Left ventricle myocardium superior (tissue), 1 donor: ENCODE measurements at places on chromosomes 11 and 22.

GRCh38 chr22:38923463-38924346 is 33.7 kb upstream of the APOBEC3A start:
- peak; percentile 77 for DNase-seq

DNA sequence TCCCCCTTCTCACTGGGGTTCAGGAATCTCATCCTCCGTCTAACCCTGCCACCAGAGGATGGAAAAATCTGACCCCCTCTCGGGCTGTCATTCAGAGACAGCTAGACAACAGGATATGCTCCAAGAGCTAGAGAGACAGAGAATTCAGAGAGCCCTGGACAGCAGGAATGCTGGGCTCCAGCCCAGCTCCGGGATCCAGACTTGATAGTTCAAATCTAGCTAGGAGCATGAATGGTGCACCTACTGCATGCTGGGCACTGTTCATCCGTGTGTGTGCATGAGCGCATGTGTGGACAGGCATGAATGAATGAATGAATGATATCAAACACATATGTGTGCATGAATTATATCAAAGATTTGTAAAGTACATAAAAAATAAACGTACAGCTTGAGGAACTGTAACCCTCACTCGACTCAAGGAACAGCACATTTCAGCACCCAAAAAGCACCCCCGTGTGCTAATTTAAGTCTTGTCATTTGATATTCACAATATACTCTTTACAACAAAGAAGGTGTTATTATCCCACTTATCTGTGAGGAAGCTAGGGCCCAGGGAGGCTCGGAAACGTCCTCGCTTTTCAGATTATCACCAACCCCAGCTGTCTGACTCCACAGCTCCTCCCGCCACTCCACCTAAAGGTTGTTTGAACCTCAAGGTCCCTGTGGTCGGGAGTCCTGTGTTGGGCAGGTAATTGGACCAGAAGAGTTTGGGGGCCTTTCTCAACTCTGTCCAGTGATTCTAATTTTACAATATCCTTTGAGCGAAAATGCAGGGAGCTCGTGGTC is 640 bp upstream of the VSIG10L2 start:
- no peak for DNase-seq

DNA sequence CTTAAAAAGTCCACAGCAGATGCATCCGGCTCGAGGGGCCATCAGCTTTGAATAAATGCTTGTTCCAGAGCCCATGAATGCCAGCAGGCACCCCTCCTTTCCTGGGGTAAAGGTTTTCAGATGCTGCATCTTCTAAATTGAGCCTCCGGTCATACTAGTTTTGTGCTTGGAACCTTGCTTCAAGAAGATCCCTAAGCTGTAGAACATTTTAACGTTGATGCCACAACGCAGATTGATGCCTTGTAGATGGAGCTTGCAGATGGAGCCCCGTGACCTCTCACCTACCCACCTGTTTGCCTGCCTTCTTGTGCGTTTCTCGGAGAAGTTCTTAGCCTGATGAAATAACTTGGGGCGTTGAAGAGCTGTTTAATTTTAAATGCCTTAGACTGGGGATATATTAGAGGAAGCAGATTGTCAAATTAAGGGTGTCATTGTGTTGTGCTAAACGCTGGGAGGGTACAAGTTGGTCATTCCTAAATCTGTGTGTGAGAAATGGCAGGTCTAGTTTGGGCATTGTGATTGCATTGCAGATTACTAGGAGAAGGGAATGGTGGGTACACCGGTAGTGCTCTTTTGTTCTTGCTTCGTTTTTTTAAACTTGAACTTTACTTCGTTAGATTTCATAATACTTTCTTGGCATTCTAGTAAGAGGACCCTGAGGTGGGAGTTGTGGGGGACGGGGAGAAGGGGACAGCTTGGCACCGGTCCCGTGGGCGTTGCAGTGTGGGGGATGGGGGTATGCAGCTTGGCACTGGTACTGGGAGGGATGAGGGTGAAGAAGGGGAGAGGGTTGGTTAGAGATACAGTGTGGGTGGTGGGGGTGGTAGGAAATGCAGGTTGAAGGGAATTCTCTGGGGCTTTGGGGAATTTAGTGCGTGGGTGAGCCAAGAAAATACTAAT is 1.9 kb downstream of the NEAT1 start:
- peak; percentile 68 for DNase-seq

DNA sequence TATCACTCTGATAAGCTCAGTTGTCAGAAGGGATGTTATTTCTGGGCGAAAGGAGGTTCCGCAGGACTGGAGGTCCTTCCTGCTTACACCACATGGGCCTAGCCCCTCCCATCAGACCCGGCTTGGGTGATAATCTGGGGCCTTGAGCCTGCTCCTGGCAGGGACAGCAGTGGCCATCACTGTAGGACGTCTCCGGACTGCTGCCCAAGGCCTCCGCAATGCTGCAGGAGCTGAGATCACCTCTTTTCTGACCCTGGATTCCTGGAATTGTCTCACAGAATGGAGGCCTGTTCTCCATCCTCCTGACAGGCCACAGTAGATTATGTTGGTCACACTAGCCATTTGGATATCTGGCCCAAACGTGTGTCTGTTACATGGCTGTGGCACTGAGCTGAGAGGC is 9.2 kb upstream of the BIK start:
- DNase-seq = peak; percentile 49

GRCh38 chr22:46286006-46286405 is 10.7 kb upstream of the GTSE1 start:
- no peak for DNase-seq

- no peak for DNase-seq
Observed at GRCh38 chr11:66077927-66078326, 7.9 kb downstream of the PACS1 start.

GRCh38 chr11:116774661-116775060 is 1.9 kb upstream of the BUD13 start:
- DNase-seq = no peak

DNA sequence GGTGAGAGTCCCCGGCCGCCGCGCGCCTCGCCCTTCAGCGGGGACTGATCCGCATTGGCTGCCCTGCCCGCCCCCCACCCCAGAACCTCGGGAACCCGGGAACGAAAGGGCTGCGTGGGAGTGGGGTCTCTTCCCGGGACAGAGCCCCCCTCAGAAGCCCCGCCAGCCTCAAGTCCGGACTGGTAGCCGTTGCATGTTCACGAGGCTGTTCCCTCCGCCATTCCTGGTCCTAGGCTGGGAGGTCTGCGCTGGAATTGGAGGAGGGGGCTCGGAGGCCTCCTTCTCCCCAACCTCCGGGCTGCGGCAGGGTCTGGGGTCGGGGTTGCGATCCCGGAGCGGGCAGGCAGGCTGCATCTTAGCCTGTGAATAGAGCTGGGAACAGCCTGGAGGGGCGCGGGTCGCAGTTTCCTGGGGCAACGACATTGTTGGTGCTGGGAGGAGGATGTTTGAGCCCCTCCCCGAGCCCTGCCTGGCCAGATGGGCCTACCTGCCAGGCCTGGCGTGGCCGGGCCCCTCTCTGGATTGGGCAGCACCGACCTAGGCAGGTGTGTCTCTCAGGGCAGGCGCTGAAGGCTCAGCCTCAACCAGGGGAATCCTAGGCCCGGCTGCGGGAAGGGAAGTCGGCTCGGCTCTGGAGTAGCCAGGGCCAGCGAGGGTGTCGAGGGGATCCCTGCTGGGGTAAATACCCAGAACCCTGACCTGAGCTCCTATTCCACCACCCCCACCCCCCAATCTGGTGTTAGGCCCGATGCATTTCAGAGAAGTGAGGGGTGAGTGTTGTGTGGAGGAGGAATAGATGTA is 670 bp downstream of the MAPK8IP1 start:
- DNase-seq = no peak

DNA sequence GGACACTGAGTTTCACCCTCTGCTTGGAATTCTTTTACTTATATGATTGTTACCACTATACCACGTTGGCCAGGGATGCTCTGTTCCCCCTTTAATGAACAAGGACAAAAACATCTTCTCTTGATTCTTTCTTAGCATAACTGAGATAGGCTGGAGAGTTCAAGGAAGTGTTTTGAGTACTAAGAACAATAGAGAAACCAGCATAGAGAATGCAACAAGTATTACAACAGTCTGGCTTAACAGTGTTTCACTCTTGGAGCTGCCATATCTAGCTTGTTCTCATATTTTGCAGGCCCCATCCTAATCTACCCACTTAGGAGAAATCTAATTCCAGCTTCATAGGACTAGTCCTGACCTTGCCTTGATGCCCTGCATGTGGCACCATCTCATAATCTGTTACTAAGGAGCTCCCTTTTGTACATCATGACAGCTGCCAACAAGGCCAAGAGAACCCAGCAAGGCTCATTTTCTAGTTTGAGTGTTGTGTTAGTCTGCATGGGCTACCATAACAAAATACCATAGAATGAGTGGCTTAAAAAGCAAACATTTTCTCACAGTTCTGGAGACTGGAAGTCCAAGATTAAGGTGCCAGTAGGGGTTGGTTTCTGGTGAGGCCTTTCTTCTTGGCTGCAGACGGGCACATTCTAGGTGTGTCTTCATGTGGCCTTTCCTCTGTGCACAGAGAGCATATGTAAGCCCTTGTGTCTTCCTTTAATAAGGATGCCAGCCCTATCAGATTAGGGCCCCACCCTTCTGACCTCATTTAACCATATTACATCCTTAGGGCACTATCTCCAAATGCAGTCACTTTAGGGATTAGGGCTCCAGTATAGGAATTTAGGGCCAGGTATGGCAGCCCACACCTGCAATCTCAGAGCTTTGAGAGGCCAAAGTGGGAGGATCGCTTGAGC is 37.8 kb downstream of the PACS1 start:
- DNase-seq = no peak

DNA sequence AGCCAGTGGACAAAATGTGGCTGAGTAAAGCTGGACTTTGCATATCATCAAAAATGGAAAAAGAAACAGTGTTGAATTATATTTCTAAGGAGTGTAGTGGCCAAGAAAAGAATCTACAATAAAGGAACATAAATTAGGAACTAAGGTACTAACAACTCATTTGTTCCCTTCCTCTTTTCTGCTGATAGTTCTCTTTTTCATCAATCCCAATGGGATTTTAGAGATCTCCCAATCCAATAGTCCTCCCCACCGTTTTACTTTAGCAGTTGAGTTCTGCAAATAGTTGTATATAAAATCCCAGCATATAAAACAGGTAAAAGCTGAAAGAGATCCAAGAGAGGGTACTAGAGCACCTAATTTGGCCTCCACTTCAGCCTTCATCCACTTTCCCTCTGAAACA is 2.0 kb downstream of the PRCP start:
- no peak for DNase-seq

GRCh38 chr11:131546218-131546895 is 175.9 kb downstream of the NTM start:
- DNase-seq = no peak

DNA sequence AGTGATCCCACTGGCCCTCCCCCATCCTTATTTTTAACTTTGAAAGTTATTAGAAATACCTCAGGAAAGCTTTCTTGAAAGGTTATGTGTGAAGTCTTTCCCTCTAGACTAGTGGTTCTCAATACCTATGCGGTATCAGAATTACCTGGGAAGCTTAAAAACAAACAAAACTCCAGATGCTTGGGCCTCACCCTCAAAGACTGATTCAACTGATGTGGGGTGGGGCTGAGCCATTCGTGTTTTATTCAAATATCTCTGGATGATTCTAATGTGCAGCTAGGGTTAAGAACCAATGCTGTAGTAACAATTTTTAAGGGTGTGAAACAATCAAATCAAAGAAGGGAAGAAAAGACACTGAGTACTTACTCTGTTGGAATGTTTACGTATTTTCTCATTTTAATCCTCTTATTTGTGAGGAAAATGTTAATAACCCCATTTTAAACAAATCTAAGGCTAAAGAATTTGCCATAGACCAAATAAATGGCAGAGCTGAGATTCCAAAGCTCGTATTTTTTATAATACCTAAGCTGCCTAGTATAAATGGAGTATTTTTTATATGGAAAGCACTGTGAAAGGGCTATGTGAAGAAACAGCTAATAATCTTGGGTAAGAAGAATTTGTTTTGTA is 47.6 kb downstream of the PLEKHB1 start:
- no peak for DNase-seq

DNA sequence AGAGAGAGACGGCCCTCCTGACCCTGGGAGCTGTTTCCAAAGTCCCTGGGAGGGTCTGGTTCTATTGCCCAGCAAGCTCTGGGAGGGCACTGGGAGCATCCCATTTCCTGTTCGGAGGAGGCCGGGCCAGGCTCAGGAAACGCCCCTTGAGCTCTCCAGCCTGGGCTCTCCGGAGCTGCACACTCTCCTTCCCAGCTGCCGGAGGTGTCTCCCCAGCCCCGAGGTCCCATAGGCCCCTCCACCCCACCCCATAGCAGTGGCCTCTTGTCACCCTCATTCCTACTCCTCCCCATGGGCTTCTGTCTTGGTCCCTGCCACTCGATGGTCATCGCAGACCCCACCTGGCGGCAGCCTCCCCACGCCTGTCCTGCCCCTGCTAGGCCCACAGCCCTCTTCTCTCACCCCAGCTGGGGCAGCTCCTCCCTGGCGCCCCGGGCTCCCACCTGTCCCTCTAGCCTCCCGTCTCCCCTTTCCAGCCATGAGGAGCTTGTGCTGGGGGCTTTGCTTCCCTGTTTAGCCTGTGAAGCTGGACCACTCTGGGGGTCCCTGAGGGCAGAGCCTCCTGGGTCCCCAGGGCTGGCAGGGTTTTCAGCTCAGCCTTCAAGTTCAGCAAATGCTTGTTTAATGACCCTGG is 2.8 kb downstream of the TSPAN32 start:
- no peak for DNase-seq

DNA sequence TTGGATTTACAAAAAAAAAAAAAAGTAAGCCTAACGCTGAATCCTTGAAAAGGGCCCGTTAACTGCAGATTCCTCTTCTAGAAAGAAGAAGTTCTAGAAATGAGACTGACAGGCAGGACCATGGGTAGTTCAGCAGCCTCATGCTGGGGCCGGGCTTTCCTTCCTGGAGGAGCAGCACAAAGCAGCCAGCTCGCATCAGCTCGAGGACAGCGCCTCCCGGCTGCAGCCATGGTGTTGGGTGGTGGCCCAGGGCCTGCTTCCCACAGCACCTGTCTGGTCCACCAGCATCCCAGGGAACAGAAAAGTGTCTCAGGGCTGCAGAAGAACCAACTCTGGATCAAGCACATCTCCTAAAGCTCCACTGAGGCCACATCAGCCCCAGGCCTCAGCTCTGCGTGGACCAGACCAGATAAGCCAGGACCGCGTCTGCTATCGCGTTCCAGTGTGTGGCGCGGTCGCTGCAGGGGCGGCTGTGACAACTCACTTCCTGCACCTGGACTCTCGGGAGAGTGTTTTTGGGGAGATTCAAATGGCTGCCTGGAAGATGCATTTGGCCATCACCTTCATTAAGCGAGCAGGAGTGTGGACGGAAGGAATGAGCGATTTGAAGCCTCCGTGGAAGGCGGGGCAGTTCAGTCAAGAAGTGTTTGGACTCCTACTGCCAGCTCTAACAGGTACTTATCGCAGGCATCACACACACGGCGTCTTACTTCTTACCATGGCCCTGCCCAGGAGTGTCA is 53.5 kb downstream of the MYH9 start:
- DNase-seq = peak; percentile 71

DNA sequence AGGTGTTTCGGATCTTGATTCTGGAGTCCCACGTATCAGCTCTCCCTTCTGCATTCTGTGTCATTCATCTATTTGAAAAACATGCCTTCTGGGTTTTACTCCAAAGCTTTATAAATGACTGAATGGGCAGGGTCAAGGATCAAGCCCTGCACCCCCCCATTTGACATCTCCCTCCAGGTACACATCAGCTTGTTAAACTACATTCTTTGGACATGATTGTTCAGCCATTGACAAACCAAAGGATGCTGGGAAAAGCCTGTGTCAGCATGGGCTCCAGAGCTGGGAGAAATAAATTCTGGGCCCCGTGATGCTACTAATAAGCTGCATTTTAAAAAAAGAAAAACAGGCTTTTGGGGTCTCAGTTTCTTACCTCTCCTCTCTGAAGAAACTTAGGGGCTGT is 103.7 kb downstream of the DSCAML1 start:
- no peak for DNase-seq

- no peak for DNase-seq
Observed at GRCh38 chr11:35662061-35662648, 420 bp upstream of the TRIM44 start.
